Ovary (tissue), 10 donors: ENCODE measurements at places on chromosomes 1 and 21. TPM values are rescaled to one million over a fixed set of nuclear protein-coding genes. Genes with fewer than 3 reads are reported as not detected.
A peak's percentile ranks its signal among the peaks of the same experiment; 100 is the strongest.

DNA sequence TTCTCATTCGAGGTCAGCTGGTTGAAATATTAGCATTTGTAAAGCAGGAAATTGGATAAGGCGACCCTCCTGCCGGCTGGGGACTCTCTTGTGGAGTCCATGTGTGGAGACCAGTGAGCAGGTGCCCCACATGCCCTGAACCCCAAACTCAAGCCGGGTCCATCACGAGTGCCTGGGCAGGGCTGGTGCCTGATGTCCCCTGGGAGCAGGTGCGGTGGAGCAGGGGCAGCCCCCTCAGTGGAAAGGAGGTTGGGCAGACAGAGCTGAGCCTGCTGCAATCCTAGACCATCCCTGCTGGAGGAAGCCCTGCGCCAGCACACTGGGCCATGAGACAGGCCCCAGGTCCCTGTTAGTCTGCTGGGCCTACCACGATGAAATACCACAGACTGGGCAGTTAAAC lies 395.6 kb downstream of the NPHP4 start:
- no peak overlapping the region for H3K4me3 ChIP-seq
- no peak for DNase-seq
- H3K27me3 ChIP-seq, result no peaks in the 10 kb centered on the region
- H3K36me3 ChIP-seq, result no peaks in the 10 kb centered on the region

GRCh38 chr1:48571303-48571987 lies 99.4 kb upstream of the SPATA6 start:
- H3K27ac ChIP-seq, result no peak overlapping the region
- no peak for DNase-seq
- no peaks in the 10 kb centered on the region for H3K36me3 ChIP-seq
- no peaks in the 10 kb centered on the region for H3K4me1 ChIP-seq
- H3K27me3 ChIP-seq, result no peaks in the 10 kb centered on the region

GRCh38 chr1:7552402-7552801 lies 218.7 kb upstream of the VAMP3 start:
- peak; percentile 50 for DNase-seq
- H3K27me3 ChIP-seq, result no peaks in the 10 kb centered on the region
- no peaks in the 10 kb centered on the region for H3K36me3 ChIP-seq
- H3K4me3 ChIP-seq, result no peak overlapping the region

GRCh38 chr1:190747704-190748103 lies 270.0 kb upstream of the BRINP3 start:
- H3K27ac ChIP-seq, result no peak overlapping the region
- no peak for DNase-seq
- H3K4me1 ChIP-seq, result no peaks in the 10 kb centered on the region
- no peaks in the 10 kb centered on the region for H3K36me3 ChIP-seq

Gene TMEM82
- not detected for total RNA-seq
